SK-N-SH (cell line): ENCODE measurements at places on chromosomes 1 and 21. TPM values are rescaled to one million over a fixed set of nuclear protein-coding genes. Genes with fewer than 3 reads are reported as not detected.

Gene CFHR1
- 0.23 and 0.31 TPM in 2 replicates for polyA plus RNA-seq

Gene TLR5
- polyA plus RNA-seq, result 0.02 TPM in 1 of 2 replicates, not detected in the other

Gene TCHH
- not detected in 2 replicates for polyA plus RNA-seq

DNA sequence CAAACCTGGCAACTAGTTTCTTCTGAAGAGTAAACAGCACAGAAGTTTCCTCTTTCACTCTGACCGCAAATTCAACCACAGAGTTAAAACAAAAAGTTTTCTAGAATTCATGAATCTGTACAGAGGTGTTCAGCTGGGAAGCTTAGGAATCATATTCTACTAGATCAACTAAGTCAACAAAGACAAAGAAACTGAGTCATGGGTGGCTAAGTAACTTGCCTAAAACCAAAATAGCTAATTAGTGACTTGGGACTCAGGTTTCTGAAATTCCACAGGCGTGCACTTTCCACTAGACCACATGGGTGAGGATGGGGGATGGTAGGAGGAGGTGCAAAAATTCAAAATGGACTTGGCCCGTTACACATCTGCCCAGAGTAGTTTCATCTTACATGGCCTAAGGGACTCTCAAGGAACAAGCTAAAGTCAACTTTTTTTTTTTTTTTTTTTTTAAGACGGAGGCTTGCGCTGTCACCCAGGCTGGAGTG lies 25.8 kb downstream of the PTPN14 start:
- DNase-seq, result no peak

GRCh38 chr1:231408528-231409094 lies 13.5 kb downstream of the EGLN1 start:
- no peak for DNase-seq

DNA sequence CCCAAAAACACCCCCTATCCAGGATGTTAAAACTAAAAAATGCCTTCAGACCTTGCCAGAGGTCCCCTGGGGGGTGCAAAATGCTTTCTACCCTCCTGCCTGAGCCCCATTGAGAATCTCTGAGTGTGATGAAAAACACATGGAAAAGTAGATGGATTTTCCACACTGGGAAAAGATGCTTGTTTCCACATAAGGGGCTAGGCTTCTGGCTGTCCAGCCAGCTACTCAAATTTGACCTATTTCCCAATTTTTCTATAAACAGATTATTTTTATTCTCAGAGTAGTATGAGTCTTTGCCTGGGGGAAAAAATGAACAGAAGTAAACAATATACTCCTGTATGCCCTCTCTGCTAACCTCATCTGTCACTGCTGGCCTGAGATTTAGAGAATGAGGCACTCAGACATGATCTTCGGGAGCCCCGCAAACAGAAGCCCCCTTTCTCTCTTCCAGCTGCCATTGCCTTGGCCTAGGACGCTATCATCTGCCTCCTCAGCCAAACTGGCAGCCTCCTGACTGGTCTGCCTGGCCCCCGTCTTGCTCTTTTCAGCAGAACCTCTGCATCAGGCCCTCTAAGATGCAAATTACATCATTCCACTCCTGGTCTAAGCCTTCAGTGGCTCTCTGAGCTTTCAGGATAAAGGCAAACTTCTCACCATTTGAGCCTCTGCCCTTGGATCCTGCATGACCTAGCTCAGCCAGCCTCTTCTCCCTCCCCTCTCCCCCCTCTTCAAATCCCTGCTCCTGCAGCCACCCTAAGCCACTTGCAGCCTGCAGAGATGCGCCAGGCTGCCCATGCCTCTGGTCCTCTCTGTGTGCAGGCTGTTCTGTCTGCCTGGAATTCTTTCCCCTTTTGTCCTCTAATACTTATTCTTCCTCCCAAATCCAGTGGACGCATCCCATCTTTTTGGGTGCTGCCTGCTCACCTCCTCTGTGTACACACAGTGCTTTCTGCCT lies 39.7 kb upstream of the TMEM125 start:
- DNase-seq, result no peak

GRCh38 chr1:23184212-23184934 lies 15.7 kb upstream of the LUZP1 start:
- peak; percentile 64 for DNase-seq

- DNase-seq, result peak; percentile 76
Measured at GRCh38 chr1:10210841-10211804, 753 bp downstream of the KIF1B start.
